Retina (tissue), 1 donor: ENCODE measurements at places on chromosomes 6 and 20.

- DNase-seq, result no peak
Measured at GRCh38 chr20:57792386-57793080, 82.7 kb upstream of the PMEPA1 start.

- DNase-seq, result no peak
Measured at GRCh38 chr6:148827416-148828045, 80.7 kb downstream of the UST start.

DNA sequence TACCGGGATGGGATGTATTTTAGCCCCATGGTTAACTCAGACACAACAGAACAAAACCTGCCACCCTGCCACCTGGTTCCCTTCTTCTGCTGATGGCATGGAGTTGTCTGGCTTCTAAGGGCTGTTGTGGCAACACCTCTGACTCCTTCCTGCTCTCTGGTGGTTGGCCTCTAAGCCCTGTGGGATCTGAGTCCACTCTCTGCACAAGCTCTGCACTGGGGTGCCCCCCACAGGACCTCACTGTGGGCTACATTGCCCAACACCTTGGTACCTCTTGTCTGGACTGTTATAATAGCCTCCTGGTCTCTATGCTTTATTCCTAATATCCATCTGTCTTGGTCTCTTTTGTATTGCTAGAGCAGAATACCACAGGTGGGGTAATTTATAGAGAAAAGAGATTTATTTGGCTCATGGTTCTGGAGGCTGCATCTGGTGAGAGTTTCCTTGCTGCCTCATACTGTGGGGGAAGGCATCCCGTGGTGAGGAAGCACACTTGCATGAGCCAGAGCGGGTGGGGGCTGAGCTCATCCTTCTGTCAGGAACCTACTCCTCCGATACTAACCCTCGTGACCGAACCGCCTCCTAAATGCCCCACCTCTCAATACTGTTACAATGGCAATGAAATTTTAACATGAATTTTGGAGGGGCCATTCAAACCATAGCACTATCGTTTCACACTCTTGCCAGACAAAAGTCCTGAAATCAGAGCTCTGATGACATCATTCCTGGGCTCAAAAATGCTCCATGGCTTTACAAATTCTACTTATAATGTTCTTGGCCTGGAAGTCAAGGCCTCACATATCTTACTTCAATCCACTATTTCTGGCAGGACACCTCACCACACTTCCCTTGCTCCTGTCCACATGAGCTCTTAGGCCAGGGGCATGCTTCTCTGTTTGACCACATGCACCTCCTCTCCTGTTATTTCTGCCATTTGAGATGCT is 127.2 kb downstream of the PAX1 start:
- no peak for DNase-seq

DNA sequence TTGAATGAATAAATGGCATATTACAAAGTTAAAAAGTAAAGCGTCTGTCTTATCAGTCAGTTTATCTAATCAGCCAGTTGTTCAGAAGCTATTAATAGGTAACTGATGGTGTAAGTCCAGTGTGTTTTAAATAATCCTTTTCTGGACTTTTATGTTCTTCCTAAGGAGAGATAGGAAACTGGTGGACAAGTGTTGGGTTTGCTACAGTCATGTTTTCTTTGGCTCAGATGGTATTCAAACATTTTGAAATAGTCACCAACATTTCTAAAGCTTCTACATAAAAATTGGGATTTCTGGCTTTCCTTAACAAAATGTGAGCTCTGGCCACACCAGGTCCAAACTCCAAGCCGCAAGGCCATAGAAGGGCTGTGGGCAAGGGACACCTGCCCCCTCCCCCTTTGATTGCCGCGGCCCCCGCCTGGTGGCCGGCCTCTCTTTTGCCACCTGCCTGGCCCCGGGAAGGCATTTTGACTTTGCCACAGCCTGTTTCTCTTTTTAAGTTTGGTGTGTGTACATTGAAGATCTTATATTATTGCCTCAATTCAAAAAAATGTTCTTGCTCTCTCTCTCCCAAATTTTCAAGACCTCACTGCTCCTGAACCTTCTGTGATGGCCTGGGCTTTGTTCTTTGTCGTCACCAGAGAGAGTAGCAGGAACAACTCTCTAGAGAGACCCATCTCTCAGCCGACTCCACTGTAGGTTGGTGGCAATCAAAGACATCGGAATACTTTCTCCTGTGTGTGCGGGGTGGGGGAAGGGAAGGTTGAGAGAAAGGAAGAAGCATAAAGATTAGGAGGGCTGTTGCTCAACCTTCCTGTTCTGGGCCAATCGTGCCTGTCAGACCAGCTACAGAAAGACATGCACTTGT is 84.0 kb upstream of the ZNF217 start:
- DNase-seq, result no peak
